ENCODE measurements at places on chromosomes 4 and X.

- DNase-seq, result no peak
These were observed 23.4 kb downstream of the USP9X start for GRCh38 chrX:41108463-41109205.

DNA sequence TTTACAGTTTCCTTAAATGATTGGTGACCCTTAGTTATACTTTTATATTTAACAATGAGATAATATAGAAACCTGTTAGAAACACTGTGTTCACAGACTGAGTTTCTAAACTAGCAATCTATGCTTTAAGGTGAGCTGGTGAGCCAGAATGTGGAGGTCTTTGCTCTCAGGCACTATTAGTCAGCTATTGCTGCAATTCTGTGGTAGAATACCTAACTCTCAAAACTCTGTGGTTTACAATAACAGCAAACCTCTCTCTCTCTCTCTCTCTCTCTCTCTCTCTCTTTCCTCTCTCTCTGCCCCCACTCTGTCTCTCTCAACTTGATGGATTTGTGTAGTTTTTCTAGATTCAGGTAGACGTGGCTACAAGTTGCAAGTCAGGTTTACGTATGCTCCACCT, 17.6 kb upstream of the LCORL start:
- DNase-seq, result no peak

- no peak for DNase-seq
These were observed 31.2 kb upstream of the PDGFRA start for GRCh38 chr4:54197926-54198325.

DNA sequence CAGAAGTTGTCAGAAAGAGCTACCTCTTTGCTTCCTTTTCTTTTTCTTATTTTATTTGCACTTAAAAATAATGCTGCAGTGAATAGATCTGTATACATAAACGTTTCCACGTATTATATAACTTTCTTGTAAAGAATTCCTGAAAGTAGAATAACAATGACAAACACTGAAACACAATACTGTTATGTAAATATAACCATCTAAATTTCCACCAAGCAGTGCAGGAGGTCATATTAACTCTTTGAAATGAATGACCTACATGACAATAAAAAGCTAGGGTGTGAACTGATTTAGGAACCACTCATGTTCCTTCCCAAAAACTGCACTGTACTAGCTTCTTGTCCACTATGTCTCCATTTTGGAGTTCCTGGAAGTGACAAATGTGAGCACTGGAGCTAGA, 85.8 kb downstream of the COX18 start:
- no peak for DNase-seq

GRCh38 chr4:86398187-86398586, 38.3 kb upstream of the MAPK10 start:
- no peak for DNase-seq

GRCh38 chrX:150982235-150982787, 824 bp upstream of the HMGB3 start:
- no peak for DNase-seq

DNA sequence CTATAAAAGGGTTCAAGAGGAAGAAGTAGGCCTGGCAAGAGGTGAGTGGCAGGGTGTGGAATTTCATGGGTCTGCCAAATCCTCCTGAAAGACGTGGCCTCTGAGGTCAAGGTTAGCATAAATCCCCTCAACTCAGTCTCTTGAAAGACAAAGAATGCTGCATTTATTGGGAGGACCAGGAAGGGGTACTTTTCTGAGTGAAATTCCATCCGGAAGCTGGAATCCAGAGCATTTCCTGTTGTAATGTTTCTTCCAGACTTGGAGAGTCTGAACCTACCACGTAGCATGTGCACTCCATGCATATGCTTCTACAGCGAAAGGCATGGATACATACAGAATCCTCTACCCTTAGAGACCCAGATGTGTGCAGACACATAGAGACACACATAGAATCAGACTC, 13.4 kb upstream of the FGD1 start:
- no peak for DNase-seq

DNA sequence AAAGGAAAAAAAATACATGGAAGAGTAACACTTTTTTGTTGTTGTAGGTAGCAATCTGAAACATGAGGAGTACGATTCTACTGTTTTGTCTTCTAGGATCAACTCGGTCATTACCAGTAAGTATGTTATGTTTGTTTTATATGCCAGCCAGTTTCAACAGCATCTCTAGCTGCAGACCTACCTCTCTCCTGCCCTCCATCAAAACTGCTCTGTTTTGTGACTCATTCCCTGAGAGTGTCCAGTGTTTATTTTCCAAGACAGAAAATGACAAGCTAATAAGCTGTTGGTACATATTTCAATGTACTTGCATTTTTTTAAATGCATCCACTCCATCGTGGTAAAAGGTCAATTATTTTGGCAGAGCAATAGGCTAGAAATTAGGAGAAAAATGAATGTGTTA, 347 bp downstream of the AMTN start:
- no peak for DNase-seq

GRCh38 chrX:21740329-21741274, 17.3 kb downstream of the SMPX start:
- no peak for DNase-seq

DNA sequence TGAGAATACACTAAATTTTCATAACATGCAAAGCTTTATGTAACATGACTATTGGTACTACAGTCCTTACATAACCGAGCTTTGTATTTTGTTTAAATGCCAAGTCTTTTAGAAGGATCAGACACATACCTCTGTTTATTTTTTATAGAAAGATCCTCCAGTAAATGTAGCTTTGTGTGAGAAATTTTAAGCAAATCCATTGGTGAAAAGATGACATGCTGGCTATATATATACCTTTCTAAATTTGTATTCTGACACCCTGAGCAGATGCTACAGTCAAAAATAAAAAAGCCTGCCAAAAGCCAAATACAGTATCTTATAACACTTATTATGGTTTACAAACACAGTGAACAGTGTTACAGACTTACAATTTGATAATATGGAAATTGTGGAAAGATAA, at the start of gene YIPF7:
YIPF7 (minus strand) TSS at position 201 of the 400 bp plus-strand sequence. CDS start 1,525 bp downstream, outside the sequence.
- no peak for DNase-seq

DNA sequence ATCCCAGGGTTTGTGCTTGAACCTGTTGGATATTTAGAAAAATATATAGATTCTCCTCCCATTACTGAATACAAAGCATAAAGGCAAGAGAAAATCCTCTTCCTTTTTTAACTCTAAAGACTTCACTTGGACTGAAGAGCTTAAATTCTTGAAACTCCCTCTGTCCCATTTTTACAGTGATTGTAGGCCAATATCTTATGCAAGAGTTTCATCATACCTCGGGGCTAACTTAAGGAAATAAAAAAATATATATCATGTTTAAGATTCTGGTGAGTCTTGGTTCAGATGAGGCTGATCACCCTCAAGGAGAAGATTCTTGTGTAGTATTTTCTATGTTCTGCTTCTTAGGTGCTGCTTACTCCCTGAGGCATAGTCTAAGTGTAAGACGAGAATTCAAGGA, 1449.6 kb downstream of the C4orf33 start:
- DNase-seq, result no peak

DNA sequence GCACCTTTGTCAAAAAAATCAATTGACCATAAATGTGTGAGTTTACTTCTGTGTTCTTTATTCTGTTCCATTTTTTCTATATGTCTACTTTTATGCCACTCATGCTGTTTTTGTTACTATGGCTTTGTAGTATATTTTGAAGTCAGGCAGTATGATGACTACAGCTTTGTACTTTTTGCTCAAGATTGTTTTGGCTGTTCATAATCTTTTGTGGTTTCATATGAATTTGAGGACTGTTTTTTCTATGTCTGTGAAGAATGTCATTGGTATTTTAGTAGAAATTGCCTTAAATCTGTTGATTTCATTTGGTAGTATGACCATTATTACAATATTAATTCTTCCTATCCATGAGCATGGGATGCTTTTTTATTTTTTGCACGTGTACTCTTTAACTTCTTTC, 346.8 kb downstream of the PPP3CA start:
- DNase-seq, result no peak

- DNase-seq, result no peak
These were observed 68.9 kb downstream of the HTRA3 start for GRCh38 chr4:8338351-8338961.

DNA sequence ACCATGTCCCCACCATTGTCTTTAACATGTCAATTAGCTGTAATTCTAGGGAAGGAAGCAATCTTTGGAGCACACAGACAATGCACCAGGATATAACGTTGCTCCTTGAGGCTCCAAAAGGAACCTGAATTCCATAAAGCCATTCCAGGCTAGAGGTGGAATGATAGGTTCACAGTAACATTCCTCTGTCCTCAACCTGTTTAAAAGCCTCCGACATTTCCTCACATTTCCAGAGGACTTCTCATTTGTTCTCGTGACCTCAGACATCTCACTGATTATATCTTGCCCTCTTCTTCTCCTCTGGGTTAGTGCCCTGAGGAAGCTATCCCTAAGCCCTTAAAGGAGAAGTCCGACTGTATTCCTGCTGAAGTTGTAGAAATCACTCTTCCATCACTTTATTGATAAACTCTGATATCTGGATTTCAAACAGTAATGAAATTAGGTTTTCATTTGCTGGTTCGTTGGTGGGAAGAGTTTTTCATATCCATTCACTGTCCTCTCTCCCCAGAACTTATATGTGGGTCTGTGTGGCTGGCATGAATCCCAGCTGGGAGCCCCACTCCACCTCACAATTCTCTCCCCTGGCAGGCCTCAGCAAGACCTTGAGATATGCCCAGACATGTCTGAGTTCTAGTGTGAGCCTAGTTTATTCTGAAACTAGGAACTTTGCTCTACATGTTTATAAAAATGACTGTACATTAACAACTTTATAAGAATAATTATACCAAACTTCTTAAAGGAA, 44.2 kb upstream of the PRSS12 start:
- DNase-seq, result no peak

DNA sequence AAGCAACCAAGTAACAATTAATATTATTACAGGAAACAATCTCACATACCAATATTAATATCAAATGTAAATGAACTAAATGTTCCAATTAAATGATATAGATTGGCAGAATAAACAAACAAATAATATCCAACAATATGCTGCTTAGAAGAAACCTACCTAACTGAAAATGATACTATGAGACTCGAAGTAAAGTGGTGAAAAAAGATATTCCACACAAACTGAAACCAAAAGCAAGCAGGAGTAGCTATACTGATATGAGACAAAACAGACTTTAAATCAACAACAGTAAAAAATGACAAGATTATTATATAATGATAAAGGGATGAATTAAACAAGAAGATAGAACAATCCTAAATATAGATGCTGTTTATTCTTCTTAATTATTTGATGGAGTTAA, 140.1 kb downstream of the SPANXN4 start:
- DNase-seq, result no peak

- no peak for DNase-seq
These were observed 95.9 kb upstream of the IL1RAPL1 start for GRCh38 chrX:28491322-28491721.

DNA sequence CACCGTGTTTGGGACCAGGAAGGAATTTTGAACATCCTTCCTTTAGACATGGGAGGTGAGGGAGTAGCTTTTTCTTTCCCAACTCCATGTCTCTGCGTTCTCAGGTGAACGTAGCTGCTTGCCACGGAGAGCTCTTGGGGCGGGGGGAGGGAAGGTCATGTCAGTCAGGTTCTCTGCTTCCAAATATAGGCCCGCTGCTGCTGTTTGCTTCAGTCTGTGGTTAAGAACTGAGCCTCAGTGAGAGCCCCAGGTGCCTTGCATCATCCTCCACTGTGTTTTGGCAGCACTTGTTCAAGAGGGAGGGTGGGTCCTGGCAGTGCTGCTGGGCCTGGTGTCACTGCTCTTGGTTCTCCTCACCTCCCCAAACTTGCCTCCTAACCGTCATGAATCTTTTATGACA, 46.5 kb downstream of the HADH start:
- DNase-seq, result peak; percentile 65

DNA sequence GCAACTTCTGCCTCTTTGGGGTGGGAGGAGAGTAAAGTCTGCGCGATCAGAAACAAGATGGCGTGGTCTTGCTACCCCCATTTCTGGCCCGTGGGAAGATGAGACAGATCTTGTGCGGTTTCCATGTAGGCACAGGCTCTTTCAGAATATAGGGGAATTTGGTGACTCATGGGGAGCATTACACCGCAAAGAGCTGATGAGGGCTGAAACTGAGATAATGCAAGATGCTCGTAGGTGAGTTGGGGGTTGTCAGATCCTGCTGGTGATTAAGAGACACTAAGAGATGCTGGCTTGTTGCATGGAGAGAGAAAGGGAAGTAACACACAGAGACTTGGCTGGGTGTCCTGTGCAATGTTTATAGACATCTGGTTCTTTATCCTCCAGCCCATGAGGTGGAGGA, 1.5 kb downstream of the EVC start:
- peak; percentile 60 for DNase-seq

- peak; percentile 28 for DNase-seq
These were observed 84.9 kb upstream of the TET2 start for GRCh38 chr4:105061731-105062130.

DNA sequence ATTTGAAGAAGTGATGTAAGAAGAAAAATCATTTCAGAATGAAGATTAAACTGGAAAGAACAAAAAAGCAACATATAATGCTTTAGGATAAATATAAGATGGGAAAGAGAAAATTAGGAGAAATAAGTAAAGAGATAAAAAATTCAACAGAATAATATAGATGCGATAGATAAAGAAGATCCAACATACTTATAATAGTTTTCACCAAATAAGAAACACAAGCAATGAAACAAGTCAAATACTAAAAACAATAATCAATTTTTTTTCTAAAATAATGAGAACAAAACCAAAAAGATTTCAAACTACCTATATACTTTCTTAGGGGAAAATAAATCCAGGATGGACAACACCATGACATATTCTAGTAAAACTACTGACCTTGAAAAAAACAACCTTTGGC, 10.1 kb upstream of the DKK2 start:
- no peak for DNase-seq

DNA sequence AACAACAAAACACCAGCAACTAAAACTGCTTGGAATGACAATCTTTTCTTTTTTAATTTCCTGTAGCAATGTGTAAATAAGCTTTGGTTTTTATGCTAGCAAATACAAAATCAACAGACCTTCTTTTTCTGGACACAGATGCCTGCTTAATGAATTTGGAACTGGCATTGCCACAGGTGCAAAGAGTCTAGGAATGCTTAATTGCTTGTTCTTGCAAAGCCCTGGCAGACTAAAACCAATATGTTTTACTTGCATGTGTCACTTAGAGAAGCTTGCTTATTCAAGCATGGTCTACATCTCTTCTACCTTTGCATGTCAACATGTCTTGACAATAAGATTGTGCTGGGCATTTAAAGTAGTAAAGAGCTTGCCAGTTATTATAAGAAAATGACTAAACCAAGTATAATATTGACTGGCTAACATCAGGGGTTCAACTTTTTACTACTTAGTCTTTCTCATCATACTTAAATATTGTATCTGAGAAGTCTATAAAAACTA, 656.7 kb upstream of the NDST4 start:
- no peak for DNase-seq
